ENCODE measurements at places on chromosomes 3 and 15.

GRCh38 chr3:98574132-98574531 is 19.3 kb downstream of the CPOX start:
- no peak for ATAC-seq

- no peak for ATAC-seq
Observed at GRCh38 chr15:74442604-74443003, 8.8 kb upstream of the SEMA7A start.

DNA sequence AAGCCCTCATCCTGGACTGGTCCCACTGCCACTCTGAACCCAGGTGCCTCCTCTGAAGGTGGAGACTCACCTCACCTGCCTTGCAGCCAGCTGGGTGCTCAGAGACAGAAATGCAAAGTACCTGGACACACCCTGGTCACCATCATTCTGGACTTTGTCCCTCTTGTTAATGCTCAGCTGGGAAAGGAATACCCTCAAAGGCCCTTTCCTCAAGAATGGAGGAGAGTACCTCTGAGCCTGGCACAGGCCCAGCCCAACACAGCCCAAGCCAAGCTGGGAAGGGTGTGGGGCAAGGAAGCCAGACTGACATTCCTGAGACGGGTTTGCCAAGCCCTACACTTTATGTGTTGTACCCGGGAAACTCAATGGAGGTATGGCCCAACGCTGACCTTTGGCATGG is 983 bp upstream of the ALAS1 start:
- ATAC-seq = no peak

- peak; percentile 55 for ATAC-seq
Observed at GRCh38 chr3:124559846-124560574, 170.2 kb upstream of the UMPS start.
